Stimulated activated CD4-positive, alpha-beta T cell treated with anti-CD3 and anti-CD28 coated beads, Interleukin-15, amount 100 ng/mL, for 48 hours (primary cell): ENCODE measurements at places on chromosomes 7 and 10.

DNA sequence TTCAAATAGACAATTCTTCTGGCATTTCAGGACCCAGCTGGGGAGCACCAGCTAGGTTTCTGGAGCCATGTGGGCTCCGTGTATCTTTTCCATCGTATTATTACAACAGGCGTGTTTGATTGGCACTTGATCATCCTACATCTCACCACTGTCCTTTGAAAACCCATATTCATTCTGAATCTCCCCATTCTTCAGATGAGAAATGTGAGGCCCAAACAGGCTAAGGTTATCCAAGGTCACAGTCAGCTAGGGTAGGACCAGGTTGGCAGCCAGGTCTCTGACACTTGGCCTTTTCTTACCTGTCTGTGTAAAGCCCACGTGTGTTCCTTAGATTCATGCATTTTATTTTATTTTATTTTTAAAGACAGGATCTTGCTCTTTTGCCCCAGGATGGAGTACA, 102.4 kb upstream of the SH2B2 start:
- no peak for DNase-seq

DNA sequence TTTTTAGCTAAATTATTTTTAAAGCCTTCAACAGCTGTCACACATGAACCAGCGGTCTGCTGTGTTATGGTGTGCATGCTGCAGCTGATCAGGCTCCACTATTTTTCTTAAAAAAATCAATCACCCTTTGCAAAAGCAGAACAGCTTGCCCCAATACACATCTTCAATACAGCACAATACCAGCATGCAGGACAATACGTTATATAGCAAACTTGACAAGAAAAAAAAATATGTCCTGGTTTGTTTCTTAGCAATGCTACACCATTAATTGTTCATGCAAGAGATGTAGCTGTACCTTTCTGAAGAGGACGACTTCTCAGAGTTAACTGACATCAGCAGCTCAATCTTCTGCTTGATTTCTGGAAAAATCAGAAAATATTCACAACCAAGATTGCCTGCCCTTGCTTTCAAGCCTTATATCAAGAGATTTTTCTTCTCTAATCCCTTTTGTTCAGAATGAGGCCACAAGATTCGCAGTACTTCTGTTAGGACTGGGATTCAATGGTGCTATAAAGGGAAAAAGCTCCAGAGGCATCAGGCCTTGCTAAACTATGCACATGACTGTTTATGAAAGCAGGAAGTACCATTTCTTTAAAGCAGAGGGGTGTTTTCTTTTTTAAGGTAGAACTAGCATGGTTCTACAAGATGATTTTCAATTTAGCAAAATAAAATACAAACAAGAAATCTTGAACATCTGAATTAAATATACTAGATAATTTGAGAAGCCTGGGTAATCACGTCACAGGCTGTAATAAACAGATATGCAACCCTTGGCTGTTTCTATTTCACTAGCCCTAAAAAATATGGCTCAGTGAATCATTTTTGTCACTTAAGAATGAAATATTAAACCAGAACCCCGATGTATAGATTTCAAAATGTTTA, 120.0 kb downstream of the SRPK2 start:
- no peak for DNase-seq

DNA sequence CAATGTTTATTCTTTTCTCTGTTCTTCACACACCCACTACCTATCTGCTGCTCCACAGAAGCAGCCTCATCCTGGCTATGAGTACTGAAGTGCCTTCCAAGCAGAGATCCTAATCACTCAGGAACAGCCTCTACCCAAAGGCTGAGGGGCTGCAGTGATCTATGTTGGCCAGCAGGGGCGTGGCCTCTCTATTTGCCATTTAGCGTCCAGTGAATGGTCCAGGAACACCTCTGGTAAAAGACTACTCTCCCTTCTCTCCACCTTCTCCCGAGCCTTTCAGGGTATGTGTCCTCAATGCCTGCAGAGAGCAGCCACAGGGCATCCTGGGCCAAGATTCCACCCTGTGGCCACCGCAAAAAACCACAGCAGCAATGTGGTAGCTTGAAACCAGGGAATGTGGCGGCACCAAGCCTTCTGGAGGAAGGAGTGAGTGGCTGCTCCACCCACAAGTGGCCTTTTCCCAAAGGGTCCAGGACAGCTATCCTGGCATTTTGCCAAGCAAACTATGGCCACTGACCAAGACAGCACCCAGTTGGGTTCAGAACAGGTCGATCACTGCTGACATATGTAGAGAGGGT, 70.9 kb downstream of the SYPL1 start:
- no peak for DNase-seq

GRCh38 chr7:139568813-139569490, 45.5 kb downstream of the CLEC2L start:
- no peak for DNase-seq

GRCh38 chr7:126533715-126534114, 719.0 kb downstream of the GRM8 start:
- DNase-seq, result no peak

DNA sequence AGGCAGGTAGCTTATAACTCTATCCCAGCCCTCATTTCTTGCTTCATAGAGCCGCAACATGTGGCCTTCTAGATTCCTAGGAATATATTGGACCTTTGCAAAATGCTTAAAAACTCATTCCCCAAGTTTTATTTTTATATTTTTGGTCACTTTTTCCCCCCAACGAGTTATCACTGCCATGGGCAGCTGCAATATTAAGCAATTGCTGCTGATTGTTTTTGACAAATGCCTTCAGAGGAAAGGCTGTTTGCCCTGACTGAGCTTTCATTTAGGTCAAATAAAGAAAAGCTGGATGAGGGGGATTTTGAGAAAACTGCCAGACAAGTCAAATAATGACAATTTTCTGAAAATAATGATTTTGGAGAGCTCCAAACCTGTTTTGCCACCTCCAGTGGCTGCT, 976.9 kb upstream of the MBL2 start:
- no peak for DNase-seq

GRCh38 chr7:101932083-101932482, 114.7 kb downstream of the CUX1 start:
- no peak for DNase-seq
